ENCODE measurements at places on chromosomes 4 and X. TPM values are rescaled to one million over a fixed set of nuclear protein-coding genes. Genes with fewer than 3 reads are reported as not detected.

The MAGEA12 gene
- not detected for polyA plus RNA-seq

The PABPC5 gene
- polyA plus RNA-seq = 0.23 TPM

The FGA gene
- polyA plus RNA-seq = not detected

The CABS1 gene
- polyA plus RNA-seq = not detected

The PGK1 gene
- 400 TPM for polyA plus RNA-seq

The PAGE1 gene
- not detected for polyA plus RNA-seq

The MTHFD2L gene
- polyA plus RNA-seq = 6.8 TPM

The PTCHD1 gene
- polyA plus RNA-seq = 0.04 TPM

The ALB gene
- polyA plus RNA-seq = 0.76 TPM

The FMR1NB gene
- polyA plus RNA-seq = not detected

The IL9R gene
- not detected for polyA plus RNA-seq

The LUZP4 gene
- not detected for polyA plus RNA-seq

The CD40LG gene
- 0.04 TPM for polyA plus RNA-seq

The C4orf51 gene
- not detected for polyA plus RNA-seq

The FAM47A gene
- polyA plus RNA-seq = not detected

The ZNF711 gene
- 1.5 TPM for polyA plus RNA-seq

The PGM2 gene
- polyA plus RNA-seq = 3.3 TPM

The P2RY4 gene
- polyA plus RNA-seq = not detected

The SLC4A4 gene
- polyA plus RNA-seq = 4.8 TPM

The NEXMIF gene
- polyA plus RNA-seq = under 0.01 TPM

The LONRF3 gene
- polyA plus RNA-seq = 1.4 TPM

The PRMT9 gene
- 3.0 TPM for polyA plus RNA-seq

The GLOD5 gene
- not detected for polyA plus RNA-seq

The MAOB gene
- 54.8 TPM for polyA plus RNA-seq

The SLIT2 gene
- polyA plus RNA-seq = 0.99 TPM

The RIPPLY1 gene
- 0.10 TPM for polyA plus RNA-seq

The TNIP2 gene
- polyA plus RNA-seq = 21.7 TPM

The TRIML1 gene
- polyA plus RNA-seq = not detected

The VCX gene
- polyA plus RNA-seq = not detected

The GLRA3 gene
- polyA plus RNA-seq = not detected

The COX7B2 gene
- not detected for polyA plus RNA-seq

The MAGEA6 gene
- polyA plus RNA-seq = not detected

The P2RY10 gene
- not detected for polyA plus RNA-seq

The DDX53 gene
- polyA plus RNA-seq = not detected

The TCEANC gene
- 1.0 TPM for polyA plus RNA-seq

The GABRG1 gene
- polyA plus RNA-seq = not detected

The ZAR1 gene
- not detected for polyA plus RNA-seq

The PPP4R3C gene
- not detected for polyA plus RNA-seq

All from heart left ventricle (tissue), 16 donors.